ENCODE measurements at places on chromosomes 3 and 15.

DNA sequence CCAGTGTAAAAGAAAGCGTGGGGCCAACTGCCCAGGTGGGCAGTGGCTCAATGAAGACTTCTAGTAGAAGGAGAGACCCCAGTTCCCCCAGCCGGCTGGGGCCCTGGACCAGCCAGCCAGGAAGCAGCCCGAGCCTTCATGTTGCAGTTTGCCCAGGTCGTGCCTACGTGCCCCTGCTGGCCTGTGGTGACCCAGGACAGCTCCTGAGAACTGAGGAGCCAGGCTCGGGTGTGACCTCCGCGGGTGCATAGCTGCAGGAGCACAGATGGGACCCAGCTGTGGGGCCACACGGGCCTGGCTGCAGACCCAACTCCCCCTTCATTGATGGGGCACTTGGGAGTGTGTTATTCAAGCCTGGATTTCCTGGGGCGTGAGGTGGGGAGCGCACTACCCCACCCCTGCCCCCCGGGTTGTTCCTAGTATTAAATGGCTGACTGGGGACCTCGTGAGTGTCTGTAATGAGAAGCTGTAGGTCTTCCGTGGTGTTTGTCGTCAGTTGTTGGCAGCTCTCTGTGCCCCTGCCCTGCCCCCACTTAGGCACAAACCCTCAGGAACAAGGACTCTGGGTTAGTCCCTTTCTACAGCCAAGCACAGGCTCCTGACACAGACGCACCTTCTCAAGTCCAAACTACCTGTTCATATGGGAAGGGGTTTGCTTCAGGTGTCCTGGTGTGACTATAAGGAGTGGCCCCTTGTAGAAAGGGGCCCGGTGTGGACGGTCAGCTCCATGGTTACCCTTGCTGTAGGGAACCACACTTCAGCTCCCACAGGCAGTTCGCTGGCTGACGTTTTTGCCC, 39.1 kb downstream of the IDH2 start:
- DNase-seq: no peak

DNA sequence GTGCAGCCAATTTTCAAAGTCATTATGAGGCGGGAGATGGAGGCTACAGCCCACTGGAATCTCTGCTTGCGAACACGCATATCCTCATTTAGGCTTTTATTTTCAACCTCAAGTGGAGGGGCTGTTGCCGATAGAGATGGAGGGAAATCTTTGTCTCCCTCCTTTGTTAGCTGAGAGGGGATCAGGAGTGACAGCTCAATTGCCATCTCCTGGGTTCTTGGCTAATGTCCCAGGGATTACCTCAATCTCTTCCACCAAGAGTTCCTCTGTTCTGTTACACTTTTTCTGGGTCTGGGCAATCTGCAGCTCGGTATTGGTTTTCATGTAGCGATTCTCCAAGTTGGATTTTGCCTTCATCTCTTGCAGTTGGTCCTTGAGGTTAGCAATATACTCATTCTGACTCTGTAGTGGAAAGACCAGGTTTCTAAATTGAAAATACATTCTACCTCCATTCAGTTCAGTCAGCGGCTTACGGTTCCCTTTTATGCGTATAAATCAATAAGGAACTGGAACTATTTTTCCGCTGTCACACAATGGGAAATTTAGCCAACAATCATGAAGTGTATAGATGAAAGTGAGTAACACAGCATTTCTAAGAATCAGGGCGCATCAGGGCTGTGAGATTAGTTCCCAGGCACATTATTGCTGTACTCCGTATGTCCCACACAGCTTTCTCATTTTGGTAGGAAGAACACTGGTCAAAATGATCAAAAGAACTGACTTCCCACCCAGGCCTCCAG, 36.2 kb upstream of the RPL35A start:
- DNase-seq: no peak

DNA sequence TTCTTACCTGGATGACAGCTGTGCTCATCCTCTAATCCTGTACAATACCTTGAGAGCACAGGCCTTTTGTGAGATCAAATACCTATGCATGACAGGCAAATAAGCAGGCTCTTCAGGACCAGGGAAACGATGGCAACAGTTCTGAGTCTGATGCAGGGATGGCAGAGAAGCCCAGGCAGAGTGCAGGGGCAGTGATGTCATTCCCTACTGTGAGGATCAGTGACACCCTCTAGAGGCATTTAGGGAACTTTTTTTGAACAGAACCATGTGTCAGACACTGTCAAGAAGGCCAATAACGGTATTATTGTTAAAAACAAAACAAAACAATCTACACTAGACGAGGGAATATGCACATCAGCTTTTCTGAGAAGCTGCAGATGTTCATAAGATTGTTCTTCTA, 314.8 kb upstream of the CTDSPL start:
- no peak for DNase-seq

GRCh38 chr3:25938566-25939325, 148.9 kb downstream of the OXSM start:
- DNase-seq: no peak

- DNase-seq: no peak
These were observed 9.2 kb upstream of the ACSBG1 start for GRCh38 chr15:78243491-78243941.

GRCh38 chr15:89379251-89379695, 44.6 kb upstream of the POLG start:
- DNase-seq: no peak

Measured in AG04450 (cell line).